Hematopoietic multipotent progenitor cell treated with erythropoietin and hydrocortisone succinate and interleukin-3 and kit ligand, for 17 days (in vitro differentiated cells): ENCODE measurements at places on chromosomes 11 and 22.

GRCh38 chr11:101816613-101817012, 98.2 kb upstream of the CEP126 start:
- DNase-seq, result no peak

GRCh38 chr11:11461473-11461872, 108.4 kb upstream of the CSNK2A3 start:
- no peak for DNase-seq

GRCh38 chr11:46404476-46405017, 13.0 kb upstream of the CHRM4 start:
- DNase-seq, result no peak

DNA sequence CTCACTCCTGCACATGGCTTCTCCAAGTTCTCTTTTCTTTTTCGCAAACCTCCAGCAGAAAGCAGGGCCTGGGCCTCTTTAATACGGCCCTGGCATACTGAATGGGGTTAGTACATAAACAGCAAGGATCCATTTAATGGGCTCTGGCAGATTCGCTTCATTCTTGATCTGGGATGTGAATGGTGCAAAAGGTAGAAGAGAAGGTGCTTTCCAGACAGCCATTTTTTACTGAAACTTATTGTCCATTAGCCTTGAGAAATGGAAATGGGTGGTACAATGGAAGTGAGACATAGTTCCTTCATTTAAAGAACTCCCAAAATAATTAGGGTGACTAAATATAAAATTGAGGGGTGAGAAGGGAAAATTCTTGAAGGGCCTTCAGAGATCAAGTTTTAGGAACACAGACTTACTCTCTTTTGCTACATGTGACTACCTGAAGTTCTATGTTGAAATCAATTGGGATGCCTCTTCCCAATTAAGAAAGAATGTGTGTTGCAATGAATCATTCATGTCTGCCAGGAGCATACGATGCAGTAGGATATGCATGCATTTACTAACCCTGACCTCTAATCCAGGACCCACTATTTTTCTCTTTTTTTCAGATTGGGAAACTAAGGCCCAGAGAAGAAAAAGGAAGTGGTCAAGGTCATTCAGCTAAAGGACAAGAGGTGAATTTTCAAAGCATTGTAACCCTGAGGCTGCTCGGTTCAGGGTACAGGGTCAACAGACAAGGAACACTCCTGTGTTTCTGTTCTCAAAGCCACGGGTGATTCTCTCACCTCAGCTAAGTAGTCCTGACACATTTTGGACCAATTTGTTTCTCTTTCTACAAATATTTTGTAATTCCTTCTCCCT, 144.1 kb downstream of the BBOX1 start:
- no peak for DNase-seq

- DNase-seq, result no peak
These were observed 5.8 kb upstream of the KDM2A start for GRCh38 chr11:67113231-67113721.
